Cerebellum (tissue), 4 donors: ENCODE measurements at places on chromosomes 5 and 9. TPM values are rescaled to one million over a fixed set of nuclear protein-coding genes. Genes with fewer than 3 reads are reported as not detected.

The NR2F1 gene
- total RNA-seq, result 97.7 TPM

The SLIT3 gene
- 7.3 TPM for total RNA-seq

The TMEM215 gene
- 0.91 TPM for total RNA-seq

The RNF183 gene
- total RNA-seq, result not detected

The SV2C gene
- total RNA-seq, result 9.3 TPM

The KCNIP1 gene
- 23.3 TPM for total RNA-seq

The DAPK1 gene
- 71.8 TPM for total RNA-seq

The IL7R gene
- total RNA-seq, result 0.27 TPM

The AGPAT2 gene
- total RNA-seq, result 2.8 TPM

The INSL4 gene
- total RNA-seq, result not detected

The ELOVL7 gene
- 9.2 TPM for total RNA-seq

The TAF11L5 gene
- total RNA-seq, result not detected

The RNF130 gene
- 132 TPM for total RNA-seq

The OTULINL gene
- total RNA-seq, result 12.0 TPM

The IFNK gene
- total RNA-seq, result not detected

The ADGRD2 gene
- 1.5 TPM for total RNA-seq

The GRIN3A gene
- total RNA-seq, result 5.8 TPM

The PRSS3 gene
- 5.2 TPM for total RNA-seq

The NOXA1 gene
- total RNA-seq, result 1.5 TPM

The TEK gene
- 10.2 TPM for total RNA-seq

The ZDHHC11B gene
- 7.3 TPM for total RNA-seq

The ESM1 gene
- total RNA-seq, result 0.27 TPM

The ABLIM3 gene
- 43.3 TPM for total RNA-seq

The SPAG8 gene
- total RNA-seq, result 4.0 TPM

The RNF180 gene
- total RNA-seq, result 55.3 TPM

The ANKRD33B gene
- 6.9 TPM for total RNA-seq
